ENCODE measurements at places on chromosomes 7 and 10. TPM values are rescaled to one million over a fixed set of nuclear protein-coding genes. Genes with fewer than 3 reads are reported as not detected.
A peak's percentile ranks its signal among the peaks of the same experiment; 100 is the strongest.

DNA sequence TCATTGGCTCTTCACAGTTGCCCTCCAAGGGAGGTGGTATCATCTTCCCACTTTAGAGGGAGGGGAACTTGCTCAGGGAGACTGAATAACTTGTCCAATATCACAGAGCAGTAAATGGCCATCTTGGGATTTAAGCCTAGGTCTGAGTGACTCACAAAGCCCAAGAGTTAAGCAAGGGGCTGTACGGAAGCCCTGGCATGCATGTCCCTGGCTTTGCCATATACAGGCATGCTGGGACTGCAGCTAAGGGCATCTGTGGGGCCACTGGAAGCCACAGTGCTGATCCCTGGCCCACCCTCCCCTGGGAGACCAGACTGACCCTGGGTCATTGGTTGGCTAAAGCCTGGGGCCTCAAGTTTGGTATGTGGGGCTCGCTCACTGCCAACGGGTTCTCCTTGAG lies 3.1 kb downstream of the VSIR start:
- peaks cover 92% of the 10 kb centered on the region for H3K4me1 ChIP-seq
- peaks cover 13% of the 10 kb centered on the region for H3K36me3 ChIP-seq
- peak overlapping the region; percentile 91 for H3K27ac ChIP-seq
- no peaks in the 10 kb centered on the region for H3K27me3 ChIP-seq
- no peak for DNase-seq
- H3K4me3 ChIP-seq = peak overlapping the region; percentile 68

DNA sequence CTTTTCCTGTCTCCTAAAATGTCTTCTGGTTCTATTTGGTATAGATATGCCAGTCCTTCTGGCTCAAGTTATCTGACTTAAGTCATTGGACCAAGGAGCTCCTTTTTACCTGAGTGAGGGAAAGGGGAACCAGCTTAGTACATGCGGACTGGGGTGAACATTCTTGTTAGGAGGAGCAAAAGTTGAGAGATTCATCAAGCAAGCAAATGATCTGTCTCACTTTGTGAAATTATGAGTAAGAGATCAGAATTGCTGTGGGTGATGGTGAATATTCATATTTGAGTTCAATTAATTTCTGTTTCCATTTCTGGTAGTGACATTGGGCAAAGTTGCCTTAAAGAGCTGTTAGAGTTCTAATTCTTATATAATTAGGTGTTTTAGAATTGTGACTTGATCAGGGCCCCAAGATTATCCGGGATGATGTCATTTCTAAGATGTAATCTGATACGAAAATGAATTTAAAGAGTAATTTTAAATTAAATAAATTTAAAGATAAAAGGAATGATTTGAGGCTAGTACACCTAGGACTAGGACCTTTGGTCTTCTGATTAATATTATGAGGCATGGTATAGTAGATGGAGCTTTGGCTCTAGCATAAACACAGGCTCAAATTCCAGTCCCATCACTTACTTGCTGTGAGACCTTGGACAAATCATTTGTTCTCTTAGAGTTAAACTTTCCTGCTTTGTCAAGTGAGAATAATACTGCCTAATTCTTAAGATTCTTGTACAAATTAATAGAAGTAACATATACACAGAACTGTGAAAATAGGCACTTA lies 60.4 kb upstream of the STRIP2 start:
- H3K4me3 ChIP-seq = no peak overlapping the region
- H3K27ac ChIP-seq = no peak overlapping the region
- H3K36me3 ChIP-seq = no peaks in the 10 kb centered on the region
- no peaks in the 10 kb centered on the region for H3K27me3 ChIP-seq
- peaks cover 14% of the 10 kb centered on the region for H3K4me1 ChIP-seq

DNA sequence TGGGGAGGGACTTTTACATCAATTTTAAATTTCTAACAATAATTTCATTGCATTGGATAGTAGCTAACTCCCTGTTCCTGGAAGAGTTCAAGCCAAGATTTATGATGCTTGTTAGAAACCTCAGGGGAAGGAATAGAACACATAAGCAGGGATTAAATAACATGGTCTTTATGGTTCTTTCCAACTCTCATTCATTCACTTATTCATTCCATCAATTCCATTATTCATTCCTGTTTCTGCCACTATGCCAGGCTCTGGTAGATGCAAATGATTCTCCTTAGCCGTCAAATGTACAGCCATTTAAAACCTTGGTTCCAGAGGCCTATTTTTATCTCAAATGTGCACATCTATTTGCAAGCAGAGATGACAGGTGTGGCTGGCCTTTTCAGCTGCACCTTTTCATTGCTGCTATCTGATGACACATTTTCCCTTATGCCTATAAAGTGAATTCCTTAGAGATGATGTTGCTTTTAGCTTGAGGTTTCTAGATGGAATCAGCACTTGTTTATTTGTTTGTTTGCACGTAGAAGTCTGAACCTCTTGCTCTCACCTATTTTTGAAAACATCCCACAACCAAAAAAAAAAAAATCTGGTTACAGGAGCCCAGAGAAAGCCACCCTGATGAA lies 205.7 kb upstream of the IGFBP3 start:
- DNase-seq = no peak
- H3K4me3 ChIP-seq = no peak overlapping the region
- no peaks in the 10 kb centered on the region for H3K36me3 ChIP-seq
- no peak overlapping the region for H3K27ac ChIP-seq

DNA sequence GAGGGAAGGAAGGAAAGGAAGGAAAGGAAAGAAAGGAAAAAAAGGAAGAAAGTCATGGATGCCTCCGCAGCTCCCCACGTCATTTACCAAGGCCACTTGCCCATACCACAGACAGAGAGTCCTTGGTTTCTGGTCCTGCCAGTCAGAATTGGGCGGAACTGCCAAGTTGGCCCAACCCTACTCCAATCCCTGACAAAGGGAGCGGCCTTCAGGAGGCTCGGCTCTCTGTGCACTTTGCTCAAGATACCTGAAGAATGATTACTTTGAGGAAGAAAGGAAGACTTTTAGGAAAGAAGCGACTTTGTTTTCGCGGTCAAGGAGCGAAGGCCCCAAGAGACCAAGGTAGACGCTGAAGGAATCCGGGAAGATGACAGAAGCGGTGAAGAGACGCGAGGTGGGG lies 49.1 kb upstream of the FXYD4 start:
- no peak for DNase-seq
- peaks cover 20% of the 10 kb centered on the region for H3K27me3 ChIP-seq
- H3K4me1 ChIP-seq = peaks cover 11% of the 10 kb centered on the region
- H3K4me3 ChIP-seq = peak overlapping the region; percentile 20

- H3K27me3 ChIP-seq = no peaks in the 10 kb centered on the region
- H3K27ac ChIP-seq = peak overlapping the region; percentile 30
- DNase-seq = no peak
- peaks cover 61% of the 10 kb centered on the region for H3K4me1 ChIP-seq
- H3K36me3 ChIP-seq = no peaks in the 10 kb centered on the region
Observed at GRCh38 chr10:88073682-88074081, 210.3 kb downstream of the PTEN start.

GRCh38 chr7:140771826-140772225 lies 75.3 kb downstream of the NDUFB2 start:
- DNase-seq = no peak
- no peaks in the 10 kb centered on the region for H3K4me1 ChIP-seq
- H3K27ac ChIP-seq = no peak overlapping the region

- DNase-seq = no peak
- peaks cover 3% of the 10 kb centered on the region for H3K27me3 ChIP-seq
- H3K4me1 ChIP-seq = no peaks in the 10 kb centered on the region
- no peak overlapping the region for H3K4me3 ChIP-seq
Observed at GRCh38 chr7:13262929-13263530, 575.6 kb downstream of the ARL4A start.

DNA sequence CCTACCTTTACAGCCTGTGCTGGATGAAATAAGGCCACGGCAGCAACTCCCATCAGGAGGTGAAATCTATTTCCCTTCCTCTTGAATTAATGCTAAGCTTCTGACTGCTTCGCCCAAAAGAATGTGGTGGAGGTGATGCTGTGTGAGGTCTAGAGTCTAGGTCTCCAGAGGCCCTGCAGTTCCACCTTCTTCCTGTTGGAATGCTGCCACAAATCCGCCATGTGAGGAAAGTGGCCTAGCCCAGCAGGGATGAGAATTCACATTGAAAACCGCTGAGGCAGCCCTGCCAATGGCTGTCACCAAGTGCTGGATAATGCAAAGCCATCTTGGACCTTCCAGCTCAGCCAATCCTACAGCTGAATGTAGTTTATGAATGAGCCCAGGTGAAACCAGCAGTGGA lies 28.0 kb downstream of the RHOBTB1 start:
- no peak overlapping the region for H3K27ac ChIP-seq
- peaks cover 6% of the 10 kb centered on the region for H3K4me1 ChIP-seq
- H3K36me3 ChIP-seq = no peaks in the 10 kb centered on the region
- no peak overlapping the region for H3K4me3 ChIP-seq

GRCh38 chr7:157870644-157871290 lies 534.0 kb downstream of the DNAJB6 start:
- DNase-seq = no peak
- no peaks in the 10 kb centered on the region for H3K27me3 ChIP-seq
- peaks cover 6% of the 10 kb centered on the region for H3K4me1 ChIP-seq
- no peak overlapping the region for H3K4me3 ChIP-seq

- no peak overlapping the region for H3K27ac ChIP-seq
- H3K36me3 ChIP-seq = no peaks in the 10 kb centered on the region
- no peaks in the 10 kb centered on the region for H3K4me1 ChIP-seq
- DNase-seq = no peak
- peaks cover 2% of the 10 kb centered on the region for H3K27me3 ChIP-seq
Observed at GRCh38 chr10:34731885-34732701, 83.0 kb downstream of the PARD3 start.

GRCh38 chr7:32074787-32075585 lies 4.8 kb upstream of the PDE1C start:
- no peaks in the 10 kb centered on the region for H3K4me1 ChIP-seq
- no peaks in the 10 kb centered on the region for H3K36me3 ChIP-seq
- no peak overlapping the region for H3K4me3 ChIP-seq
- no peak for DNase-seq

DNA sequence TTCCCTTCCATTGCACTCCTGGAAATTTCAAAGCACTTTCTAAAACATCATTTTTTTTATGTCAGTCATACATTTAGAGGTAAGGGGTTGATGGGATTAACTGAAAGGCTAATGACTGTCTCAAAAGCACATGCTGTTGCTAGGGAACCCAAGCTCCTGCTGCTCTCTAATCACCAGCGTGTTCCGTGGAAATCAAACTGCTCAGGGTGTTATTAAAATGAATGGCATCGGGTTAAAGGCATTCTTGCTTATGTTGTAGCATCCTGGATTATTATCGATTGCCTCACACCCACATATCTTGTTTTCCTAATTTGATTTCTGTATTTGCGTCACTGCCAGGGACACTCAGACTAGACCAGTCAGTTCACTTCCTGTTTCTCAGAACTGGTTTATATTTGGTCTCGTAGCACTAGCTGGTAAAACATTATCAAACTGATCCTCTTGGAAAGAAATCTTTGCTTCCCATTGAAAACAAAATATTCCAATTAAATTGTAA lies 216.5 kb upstream of the MKLN1 start:
- H3K27ac ChIP-seq = peak overlapping the region; percentile 78
- H3K4me3 ChIP-seq = peak overlapping the region; percentile 99
- DNase-seq = no peak
- H3K36me3 ChIP-seq = peaks cover 14% of the 10 kb centered on the region

GRCh38 chr7:30434140-30434799 lies 44.3 kb downstream of the NOD1 start:
- peaks cover 68% of the 10 kb centered on the region for H3K36me3 ChIP-seq
- no peak for DNase-seq
- H3K27me3 ChIP-seq = no peaks in the 10 kb centered on the region
- H3K4me3 ChIP-seq = peak overlapping the region; percentile 47

DNA sequence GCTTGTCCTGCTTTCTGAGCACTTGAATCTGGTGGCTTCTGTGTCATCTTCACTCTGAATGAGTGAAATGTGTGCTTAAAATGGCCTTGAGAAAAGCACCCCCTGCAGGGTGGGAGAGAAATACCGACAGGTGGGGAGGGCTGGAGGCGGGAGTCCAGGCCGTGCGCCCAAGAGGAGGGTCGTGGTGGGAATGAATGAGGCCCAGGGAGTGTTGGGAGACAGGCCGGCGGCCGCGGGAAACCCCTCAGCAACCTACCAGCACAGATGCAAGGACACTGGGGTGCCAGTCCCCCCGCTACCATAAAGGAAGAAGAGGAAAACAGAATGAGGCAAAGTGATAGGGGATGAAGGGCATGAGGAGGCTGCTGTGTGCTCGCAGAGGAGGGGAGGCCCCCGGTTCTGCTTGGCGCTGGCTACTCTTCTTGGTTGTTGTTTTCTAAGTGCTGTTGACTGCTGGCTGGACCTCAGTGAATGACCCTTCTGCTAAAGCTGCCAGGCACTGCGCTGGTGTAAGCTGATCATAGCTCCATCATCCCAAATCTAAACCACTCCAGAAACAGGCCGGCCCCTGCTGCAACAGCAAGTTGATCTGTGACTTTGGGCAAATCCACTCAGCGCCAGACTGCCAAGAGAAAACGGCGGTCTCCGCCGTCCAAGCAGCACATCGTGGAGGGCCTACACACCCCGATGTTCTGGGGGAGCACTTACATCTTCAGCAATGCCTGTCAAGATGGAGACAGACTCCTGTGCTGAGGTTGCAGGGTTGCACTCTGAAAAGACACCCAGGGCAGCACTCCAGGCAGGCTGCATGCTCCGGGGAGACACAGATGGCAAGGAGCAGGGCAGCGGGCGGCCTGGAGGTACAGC lies 378.5 kb downstream of the DNAJB6 start:
- H3K4me3 ChIP-seq = no peak overlapping the region
- H3K27ac ChIP-seq = no peak overlapping the region
- no peaks in the 10 kb centered on the region for H3K4me1 ChIP-seq
- DNase-seq = no peak
- H3K36me3 ChIP-seq = no peaks in the 10 kb centered on the region

DNA sequence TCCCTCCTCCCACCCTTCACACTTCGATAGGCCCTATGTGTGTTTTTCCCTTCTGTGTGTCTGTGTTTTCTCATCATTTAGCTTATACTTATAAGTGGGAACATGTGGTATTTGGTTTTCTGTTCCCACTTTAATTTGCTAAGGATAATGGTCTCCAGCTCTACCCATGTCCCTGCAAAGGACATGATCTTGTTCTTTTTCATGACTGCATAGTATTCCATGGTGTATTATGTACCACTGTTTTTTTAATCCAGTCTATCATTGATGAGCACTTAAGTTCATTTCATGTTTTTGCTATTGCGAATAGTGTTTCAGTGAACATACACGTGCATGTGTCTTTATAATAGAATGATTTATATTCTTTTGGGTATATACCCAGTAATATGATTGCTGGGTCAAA lies 46.3 kb upstream of the GNAT3 start:
- DNase-seq = no peak
- no peaks in the 10 kb centered on the region for H3K36me3 ChIP-seq

Gene ANXA8L1
- not detected for total RNA-seq

Gene ENO4
- 0.07 TPM for total RNA-seq

Gene ATP6V0A4
- total RNA-seq = not detected

Gene CDK14
- 130 TPM for total RNA-seq

All from activated B cell treated with CpG ODN at 0.5 μM for 24 hours (primary cell).